T-helper 17 cell (primary cell): ENCODE measurements at places on chromosomes 6 and 20. TPM values are rescaled to one million over a fixed set of nuclear protein-coding genes. Genes with fewer than 3 reads are reported as not detected.

Gene TPD52L2
- 29.9 TPM for total RNA-seq

Gene ADAM33
- not detected for total RNA-seq

Gene MLN
- total RNA-seq = not detected

Gene CNR1
- not detected for total RNA-seq

Gene DDX27
- total RNA-seq = 84.1 TPM

Gene PPP1R16B
- total RNA-seq = 45.6 TPM

GRCh38 chr20:33169176-33169794 lies 1.3 kb downstream of the BPIFA2 start:
- DNase-seq = no peak

DNA sequence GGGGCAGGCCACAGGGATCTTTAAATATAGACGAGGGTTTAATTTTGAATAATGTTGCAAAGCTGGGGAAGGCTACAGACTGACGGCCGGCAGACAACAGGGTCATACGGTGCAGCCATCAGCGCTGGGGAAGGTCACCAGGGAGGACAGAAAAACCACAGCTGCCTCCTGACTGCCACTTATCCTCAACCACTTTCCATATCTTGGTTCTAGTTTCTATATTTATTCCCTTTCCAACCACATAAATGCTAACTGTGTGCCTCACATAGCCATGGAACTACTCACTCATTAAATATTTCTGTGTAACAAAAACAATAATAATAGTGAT lies 85.7 kb upstream of the AGPAT4 start:
- DNase-seq = no peak

GRCh38 chr20:4151991-4152695 lies 136.8 kb upstream of the RNF24 start:
- DNase-seq = no peak

DNA sequence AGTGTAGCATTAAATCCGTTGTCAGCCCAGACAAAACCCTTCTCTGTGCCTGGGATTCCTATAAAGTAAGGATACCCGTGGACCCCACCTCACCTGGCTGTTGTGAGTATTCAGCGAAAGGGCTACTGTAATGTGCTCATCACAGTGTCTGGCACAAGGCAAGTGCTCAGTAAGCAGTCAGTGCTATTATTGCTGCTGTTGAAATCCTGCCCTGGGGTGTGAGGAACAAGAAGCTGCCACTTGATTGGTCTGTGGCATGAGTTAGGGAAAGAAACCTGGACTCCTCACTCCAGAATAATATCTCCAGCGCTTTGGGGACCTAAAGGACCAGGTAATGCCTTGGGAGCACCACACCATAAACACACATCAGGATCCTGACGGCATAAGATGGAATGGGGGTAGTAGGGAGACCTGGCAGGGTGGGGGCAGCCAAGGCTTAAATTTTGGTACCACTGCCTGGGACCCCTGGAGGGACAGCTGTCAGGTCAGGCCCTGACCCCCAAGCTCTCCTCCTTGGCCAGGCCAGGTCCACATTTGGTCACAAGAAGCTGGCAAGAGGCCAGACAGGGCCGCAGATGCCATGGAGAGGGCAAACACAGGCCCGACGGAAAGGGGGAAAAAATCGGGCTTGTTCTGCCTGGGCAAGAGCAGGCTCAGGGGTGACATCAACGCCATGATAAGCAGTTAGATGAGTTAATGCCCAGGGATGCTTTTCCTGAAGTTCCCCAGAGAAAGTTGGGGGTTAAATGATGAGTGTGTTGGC lies 66.5 kb downstream of the MRPL14 start:
- no peak for DNase-seq

DNA sequence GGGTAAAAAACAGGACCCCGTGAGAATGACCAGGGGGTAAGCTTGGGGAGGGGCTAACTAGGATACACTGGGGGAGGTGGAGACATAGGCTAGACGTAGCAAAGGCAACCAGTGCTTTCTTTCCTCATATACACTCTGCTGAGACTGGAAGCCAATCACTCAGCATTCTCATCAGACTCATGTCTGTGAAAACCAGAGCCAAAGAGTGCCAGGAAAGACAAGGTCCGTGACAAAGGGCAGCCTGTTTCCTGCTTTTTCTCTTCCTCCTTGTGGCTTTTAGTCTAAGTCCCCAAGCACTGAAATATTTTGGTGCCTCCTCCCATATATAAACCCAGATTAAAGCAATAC lies 97.9 kb upstream of the NEDD9 start:
- DNase-seq = no peak

DNA sequence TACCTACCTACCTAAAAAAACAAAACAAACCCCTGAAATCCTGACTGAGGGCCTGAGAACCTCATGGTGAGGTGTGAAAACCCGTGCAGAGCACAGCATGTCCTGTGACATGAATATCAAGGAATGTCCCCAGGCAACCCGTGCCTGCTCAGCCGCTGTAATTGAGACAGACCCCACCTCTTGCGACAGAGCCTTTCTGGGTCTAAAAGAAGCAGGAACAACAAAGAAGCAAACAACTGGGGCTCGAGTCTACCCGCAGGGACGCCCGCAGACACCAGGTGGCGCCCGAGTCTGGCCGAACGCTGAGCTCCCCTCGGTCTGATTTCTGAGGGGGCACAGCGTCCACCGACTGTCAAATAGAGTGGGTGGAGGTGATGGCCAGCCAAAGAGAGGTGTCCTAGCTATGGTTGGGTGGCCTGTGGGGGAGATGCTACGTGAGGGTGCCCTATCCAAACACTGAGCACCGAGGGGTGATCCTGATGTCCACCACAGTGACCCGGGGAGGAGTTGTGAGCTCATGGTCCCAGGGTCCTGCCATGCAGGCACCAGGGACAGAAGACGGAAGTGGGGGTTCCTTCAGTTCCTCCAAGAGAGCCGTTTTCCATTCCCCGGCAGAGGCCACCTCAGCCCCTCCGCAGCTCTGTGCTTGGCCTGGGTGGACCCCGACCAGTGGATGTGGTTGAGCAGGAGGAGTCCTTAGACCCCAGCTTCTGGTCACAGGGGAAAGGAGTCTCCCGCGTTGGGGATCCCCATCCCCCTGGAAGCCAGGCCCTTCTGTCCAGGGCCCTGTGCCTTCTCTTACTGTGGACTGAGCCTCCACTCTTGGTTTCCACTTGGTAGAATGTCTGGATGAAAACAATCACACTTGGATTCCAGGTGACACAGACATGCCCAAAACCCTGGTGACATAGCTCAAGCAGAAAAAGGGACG lies 268.2 kb downstream of the CDC5L start:
- peak; percentile 58 for DNase-seq

GRCh38 chr6:167651318-167652041 lies 175.2 kb upstream of the AFDN start:
- no peak for DNase-seq

GRCh38 chr6:7285416-7285815 lies 27.6 kb downstream of the SSR1 start:
- DNase-seq = no peak

GRCh38 chr20:42936482-42936881 lies 253.2 kb downstream of the PTPRT start:
- DNase-seq = no peak

GRCh38 chr20:4056880-4057279 lies 41.5 kb upstream of the RNF24 start:
- no peak for DNase-seq

DNA sequence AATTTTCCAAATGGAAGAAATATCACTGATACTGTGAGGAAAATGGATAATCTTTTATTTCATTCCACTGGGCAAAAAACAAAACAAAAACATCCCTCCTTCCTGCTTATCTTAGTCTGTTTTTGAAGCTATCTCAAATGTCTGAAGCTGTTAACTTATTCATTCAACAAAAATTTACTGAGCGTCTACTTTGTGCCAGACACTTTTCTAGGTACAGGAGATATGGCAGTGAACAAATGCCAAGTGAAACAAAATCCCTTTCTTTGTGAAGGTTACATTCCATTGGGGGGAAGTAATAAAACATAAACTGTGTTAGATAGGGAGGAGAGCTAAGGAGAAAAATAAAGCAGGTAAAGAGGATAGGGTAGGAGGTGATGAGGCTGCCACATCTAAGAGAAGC lies 47.5 kb downstream of the TNFRSF21 start:
- DNase-seq = no peak

DNA sequence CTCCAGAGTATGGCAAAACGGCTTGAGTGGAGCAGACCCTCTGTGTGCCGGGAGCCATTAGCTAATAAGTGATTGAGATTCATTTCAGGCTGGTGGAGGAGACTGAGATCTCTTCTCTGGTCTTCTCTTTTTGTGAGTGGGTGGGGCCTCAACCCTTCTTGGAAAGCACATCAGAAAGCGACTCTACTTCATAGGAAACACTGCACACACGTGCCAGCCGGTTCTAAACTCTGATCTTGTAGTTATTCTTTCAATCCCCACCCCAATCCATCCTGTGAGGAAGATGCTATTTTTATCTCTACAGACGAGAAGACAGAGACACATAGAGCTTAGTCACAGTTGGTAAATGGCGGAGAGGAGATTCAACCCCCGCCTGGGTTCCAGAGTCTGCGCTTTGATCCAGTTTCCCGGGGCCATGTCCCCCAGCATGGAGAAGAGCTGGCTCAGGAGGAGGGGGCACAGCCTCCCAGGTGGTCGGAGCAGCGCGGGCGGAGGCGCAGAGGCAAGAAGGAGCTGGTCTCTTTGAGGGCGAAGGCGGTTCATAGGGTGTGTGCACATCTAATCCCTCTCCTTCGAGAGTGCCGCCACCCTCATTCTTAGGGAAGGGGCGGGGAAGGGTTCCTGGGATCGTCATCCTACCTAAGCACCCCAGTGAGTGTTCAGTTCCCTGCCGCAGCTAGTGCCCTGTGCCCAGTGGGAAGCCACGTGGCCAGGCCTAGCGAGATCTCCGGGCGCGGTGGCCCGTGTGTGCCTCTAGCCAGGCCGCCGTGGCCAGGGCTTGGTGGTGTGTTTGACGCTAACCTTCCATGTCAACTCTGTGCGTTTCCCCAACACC lies 49.0 kb upstream of the TAGAP start:
- DNase-seq = no peak

- DNase-seq = no peak
Measured at GRCh38 chr6:17226786-17227233, 54.4 kb upstream of the RBM24 start.

DNA sequence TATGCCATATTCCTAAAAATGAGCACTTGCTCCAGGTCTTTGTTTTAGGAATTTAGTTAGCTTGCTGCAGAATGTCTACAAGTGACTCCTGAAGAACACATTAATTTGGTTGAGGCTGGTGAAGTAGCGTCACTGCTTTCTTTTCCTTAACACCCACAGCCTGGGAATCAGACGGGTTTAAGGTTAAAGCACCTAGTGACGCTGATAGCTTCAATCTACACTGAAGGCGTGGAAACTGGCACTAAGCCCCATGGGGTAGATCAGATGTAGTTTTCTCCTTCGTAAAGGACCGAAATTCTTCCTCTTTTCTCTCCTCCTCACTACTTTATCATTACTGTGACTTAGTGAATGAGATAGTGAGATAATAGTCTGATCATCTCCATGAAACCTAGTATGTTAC lies 90.3 kb downstream of the TBC1D7 start:
- DNase-seq = no peak

DNA sequence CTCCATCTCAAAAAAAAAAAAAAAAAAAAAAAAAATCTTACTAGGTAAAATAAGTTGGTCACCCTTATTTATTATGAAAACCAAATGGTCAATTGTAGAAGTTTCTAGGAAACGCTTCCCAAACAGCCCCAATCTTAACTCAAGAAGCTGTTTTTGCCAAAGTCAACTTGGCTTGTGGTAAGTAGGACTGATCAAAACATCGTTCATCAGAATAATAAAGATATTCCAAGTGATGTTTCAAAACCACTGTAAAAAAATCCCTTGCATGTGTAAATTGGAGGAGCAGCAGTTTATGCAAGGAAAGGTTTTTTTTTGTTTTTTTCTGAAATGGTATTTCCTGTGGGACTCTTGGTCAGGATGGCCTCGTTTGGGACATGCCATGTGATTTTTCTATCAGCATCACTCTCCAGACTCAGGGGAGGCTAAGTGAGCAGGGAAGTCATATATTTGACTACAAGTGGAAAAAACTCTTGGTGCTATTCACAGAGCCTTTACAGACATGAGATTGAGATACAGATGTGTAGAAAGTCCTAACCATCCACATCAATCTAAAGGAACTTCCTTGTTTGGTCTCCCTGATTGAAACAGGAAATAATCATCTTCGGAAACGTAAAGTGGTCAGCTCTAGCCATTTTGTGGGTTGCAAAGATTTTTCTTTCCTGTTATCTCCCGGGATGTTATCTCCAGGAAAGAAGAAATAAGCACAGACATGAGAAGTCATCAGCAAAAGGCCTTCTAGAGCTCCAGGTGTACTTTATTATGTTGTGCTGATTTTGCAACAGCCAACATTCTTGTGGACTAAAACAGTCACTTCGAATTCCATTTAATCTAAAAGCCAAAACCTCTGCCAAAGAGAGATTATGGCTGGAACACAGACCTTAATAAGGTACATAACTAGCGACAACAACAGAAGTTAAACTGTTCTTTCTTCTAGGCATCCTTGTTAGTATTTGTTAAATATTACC lies 177.8 kb downstream of the EDN1 start:
- DNase-seq = no peak
